ENCODE measurements at places on chromosomes 5 and 9.

DNA sequence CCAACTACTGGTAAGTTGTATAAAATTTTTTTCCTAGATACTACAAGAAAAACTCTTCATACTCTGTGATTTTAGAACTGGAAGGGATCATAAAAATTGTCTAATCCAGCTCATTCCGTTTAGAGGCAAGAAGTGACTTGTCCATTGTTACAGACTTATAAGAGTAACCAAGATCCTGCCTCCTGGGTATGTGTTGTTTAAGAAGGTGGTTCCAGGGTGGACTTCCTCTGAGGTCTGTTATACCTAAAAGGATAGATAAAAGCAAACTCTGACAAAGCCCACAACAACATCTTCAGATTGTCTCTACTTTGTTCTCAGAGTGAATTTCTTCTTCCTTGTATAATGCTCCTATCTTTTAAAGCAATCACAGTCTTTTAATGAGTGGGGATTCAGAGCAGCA lies 24.2 kb downstream of the TGFBR1 start:
- DNase-seq: no peak

- DNase-seq: no peak
Measured at GRCh38 chr5:132444061-132444460, 46.5 kb downstream of the IRF1 start.

DNA sequence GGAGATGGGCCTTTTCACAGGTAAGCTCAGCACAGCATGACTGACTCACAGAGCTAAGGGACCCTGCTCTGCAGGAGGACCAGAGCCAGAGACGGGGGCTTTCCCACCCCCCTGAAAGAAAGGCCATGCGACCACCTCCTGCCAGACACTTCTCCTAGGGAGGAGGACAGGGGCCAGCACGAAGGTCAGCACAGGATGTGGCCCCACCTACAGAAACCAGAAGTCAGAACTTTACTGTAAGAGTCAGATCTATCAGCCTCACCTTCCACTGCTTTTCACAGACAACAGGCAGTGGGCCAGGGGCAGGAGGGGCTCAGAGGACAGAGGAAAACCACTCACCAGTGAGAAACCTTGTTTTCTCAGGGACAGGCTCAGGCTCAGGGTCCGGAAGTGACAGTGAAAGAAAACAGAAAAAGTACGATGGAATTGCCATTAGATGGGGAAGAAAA lies 37.9 kb downstream of the CCNJL start:
- DNase-seq: no peak

DNA sequence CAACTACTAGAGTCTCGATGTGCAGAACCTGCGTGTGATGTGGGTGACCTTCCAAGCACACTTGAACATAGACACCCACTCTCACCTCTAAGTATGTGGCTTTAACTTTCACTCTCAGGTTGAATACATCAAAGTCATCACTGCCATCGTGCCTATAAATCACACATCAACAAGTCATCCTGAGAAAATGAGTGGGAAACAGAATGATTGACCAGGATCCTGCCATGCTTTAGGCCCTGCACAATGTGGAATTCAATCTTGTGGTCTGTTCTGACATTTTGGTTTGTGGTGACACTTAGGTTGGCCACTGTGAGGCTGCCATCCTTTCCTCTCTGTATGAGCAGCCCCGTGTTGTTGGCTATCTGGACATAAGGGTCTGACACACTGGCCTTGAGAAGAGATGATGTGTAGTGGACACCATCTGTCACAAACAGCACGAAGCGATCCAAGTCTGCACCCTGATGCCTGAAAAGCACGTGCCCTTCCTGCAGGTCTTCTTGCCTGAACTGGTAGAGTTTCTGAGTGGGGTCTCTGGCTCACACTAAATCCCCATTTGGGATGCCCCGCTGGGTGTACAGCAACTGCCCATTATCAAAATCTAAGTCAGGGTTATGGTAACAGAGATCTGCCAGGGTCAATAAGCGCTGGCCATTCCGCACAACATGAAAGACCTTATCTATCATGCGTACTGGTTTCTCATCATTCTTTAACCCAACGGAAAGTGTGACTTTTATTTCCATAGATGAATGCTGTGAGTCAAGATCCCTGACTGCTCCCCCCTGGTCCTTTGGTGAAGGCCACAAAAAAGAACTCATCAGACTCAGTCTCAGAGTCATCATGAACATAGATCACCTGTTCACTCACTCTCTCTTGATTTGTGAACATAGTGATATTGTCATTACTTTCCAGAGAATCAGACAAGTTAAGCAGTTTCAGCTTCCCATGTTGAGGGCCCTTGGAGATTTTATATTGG lies 116.6 kb downstream of the ESM1 start:
- DNase-seq: no peak

GRCh38 chr5:60972231-60972630 lies 27.2 kb downstream of the NDUFAF2 start:
- DNase-seq: no peak

GRCh38 chr9:107626118-107626517 lies 136.5 kb upstream of the KLF4 start:
- DNase-seq: no peak

DNA sequence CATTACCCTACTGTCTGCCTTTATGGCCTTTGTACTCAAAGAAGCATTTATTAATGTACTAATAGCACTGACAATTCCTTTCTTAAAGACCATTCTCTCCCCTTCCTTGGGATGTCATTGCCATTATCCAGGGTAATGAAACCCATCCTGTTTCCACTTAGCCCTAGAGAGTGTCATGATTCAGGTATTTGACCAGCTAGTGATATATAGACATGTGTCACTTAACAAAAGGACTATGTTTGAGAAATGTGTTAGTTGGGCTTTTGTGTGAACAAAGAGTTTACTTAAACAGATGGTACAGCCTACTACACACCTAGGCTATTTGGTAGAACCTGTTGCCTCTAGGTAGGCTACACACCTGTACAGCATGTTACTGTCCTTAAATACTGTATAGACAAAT lies 2.0 kb downstream of the ATP6V0E1 start:
- no peak for DNase-seq

DNA sequence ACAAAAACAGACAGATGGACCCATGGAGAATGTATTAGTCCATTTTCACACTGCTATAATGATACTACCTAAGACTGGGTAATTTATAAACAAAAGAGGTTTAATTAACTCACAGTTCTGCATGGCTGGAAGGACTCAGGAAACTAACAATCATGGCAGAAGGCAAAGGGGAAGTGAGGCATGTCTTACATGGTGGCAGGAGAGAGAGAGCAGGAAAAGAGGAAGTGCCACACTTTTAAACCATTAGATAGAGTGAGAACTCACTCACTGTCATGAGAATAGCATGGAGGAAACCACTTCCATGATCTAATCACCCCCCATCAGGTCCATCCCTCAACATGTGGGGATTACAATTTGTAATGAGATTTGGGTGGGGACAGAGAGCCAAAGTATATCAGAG lies 808.9 kb downstream of the CDH12 start:
- no peak for DNase-seq

- no peak for DNase-seq
Measured at GRCh38 chr5:146732962-146733361, 145.6 kb downstream of the PPP2R2B start.

GRCh38 chr9:107739601-107740082 lies 250.1 kb upstream of the KLF4 start:
- DNase-seq: no peak

DNA sequence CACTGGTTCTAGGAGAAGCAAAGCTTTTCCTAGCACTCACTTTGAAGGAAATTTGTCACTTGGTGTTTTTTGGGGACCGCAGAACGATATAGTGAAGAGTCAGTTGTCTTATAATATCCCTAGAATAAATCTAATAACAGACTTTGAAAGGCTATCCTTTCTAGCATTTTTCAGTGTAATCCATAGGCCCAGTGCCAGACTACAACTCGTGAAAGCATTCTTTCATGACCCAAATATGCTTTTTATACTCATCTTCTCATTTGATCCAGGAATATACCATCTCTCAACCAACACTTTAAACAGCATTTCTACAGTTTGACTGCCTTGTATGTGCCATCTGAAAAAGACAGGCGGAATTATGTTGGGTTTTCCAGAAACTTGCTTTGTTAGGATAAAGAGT lies 104.0 kb downstream of the ERCC6L2 start:
- no peak for DNase-seq

- no peak for DNase-seq
Measured at GRCh38 chr5:173670791-173671120, 54.3 kb upstream of the BOD1 start.

DNA sequence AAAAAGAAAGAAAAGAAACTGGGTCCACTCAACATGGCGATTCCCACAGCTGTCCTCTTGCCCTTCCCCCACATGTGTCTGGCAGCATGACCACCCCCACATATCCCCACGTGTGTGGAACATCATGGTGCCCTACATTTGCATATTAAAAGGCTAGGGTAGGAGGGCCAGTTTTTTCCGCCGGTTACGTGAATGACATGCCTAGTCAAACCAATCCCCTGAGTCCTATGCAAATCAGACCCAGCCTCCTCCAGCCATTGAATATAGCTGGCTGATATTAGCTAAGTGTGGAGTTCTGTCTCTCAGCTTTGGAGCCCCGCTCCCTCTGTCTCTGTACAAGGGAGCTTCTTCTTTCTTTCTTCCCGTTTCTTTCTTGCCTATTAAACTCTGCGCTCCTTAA lies 33.0 kb upstream of the CCDC112 start:
- no peak for DNase-seq
